ENCODE measurements at places on chromosomes 3 and 15.

GRCh38 chr3:183862610-183863009 is 22.1 kb downstream of the PARL start:
- DNase-seq = no peak

GRCh38 chr15:93046120-93046519 is 42.9 kb downstream of the RGMA start:
- DNase-seq = no peak

DNA sequence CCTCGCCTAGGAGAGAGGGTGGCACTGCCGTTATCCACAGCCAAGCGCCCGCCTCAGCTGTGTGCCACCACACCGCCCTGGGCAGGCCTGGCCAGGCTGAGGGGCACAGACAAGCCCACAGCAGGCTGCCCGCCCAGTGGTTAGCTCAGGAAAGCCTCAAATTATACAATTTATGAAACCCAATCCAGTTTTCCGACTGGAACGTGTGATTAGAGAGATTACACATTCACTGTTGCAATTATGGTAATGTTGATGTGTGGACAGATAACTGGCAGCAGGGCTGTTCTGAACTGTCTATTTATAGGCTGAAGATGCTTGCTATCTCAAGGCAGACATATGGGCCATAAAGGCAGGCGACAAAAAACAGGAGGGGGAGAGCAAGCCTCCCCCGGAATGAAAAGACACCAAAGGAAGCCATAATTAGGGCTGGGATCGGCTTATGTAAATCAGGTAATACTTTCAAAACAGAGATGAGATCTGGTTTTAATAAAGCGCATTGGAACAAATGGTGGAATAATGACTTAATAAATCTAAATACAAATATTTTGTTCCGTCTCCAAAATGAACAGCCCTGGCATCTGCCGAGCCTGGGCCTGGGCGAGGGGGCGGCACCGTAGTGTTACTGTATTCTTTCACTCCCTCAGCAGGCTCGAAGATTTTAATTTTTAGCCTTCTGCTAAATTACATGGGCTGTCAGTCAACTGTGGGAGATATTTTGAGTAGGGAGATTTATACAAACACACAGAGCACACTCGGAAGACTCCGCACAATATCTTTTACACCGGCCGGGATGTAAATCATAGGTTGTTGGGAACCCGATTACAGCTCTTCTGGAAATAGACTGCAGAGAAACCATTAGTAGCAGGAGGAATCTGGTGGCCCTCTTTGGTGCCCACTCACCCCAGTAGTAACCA is 103.1 kb upstream of the TLE3 start:
- no peak for DNase-seq

- no peak for DNase-seq
These were observed 352.6 kb downstream of the PDCD6IP start for GRCh38 chr3:34150992-34151391.

GRCh38 chr3:127755305-127755681 is 67.0 kb downstream of the MGLL start:
- DNase-seq = no peak

DNA sequence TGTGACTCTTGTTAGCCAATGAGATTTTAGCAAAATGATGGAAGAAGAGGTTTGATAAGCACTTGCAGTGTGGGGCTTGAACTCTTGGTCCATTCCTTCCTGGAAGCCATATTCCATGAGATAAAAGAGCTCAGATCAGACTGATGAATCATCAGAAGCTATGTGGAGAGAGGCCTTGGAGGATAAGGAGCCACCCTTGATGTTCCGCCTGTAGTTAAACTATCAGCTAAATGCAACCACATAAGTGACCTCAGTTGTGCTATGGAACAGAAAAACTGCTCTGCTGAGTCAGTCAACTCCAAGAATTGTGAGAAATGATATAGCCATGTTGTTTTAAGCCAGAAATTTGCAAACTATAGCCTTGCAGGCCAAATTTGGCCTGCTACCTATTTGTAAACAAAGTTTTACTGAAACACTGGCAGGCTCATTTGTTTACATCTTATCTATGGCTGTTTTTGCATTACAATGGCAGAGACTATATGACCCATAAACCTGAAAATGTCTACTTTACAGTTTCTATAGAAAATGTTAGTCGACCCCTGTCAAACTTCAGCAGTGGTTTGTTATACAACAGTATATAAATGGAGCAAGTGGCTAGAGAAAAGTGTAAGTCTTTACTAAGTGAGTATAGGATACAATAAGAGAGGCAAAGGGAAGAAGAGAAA is 27.6 kb upstream of the GAP43 start:
- DNase-seq = no peak
